Cerebellar nuclear complex (tissue), 1 donor: ENCODE measurements at places on chromosomes 16 and 17.

DNA sequence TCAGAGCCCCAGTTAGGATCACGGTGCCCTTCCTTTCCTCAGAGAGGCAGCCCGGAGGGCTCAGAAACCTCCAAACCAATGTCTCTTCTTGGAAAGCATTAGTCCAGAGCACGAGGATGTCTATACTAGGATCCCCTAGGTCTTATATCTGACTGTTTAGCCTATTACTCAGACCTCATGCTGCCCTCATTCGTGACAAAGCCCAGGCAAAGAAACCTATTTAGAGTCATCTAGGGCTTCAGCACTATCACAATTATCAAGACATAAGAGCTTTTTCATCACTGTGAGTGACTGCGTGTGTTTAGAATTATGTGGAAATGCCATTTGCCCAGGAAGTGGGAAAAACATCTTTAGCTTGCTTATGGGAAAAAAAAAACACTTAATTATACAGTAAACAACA, 159.8 kb upstream of the NOL11 start:
- DNase-seq: no peak

GRCh38 chr16:8716052-8716451, 41.6 kb downstream of the ABAT start:
- DNase-seq: no peak

- DNase-seq: no peak
Measured at GRCh38 chr16:82668094-82668493, 41.3 kb downstream of the CDH13 start.

DNA sequence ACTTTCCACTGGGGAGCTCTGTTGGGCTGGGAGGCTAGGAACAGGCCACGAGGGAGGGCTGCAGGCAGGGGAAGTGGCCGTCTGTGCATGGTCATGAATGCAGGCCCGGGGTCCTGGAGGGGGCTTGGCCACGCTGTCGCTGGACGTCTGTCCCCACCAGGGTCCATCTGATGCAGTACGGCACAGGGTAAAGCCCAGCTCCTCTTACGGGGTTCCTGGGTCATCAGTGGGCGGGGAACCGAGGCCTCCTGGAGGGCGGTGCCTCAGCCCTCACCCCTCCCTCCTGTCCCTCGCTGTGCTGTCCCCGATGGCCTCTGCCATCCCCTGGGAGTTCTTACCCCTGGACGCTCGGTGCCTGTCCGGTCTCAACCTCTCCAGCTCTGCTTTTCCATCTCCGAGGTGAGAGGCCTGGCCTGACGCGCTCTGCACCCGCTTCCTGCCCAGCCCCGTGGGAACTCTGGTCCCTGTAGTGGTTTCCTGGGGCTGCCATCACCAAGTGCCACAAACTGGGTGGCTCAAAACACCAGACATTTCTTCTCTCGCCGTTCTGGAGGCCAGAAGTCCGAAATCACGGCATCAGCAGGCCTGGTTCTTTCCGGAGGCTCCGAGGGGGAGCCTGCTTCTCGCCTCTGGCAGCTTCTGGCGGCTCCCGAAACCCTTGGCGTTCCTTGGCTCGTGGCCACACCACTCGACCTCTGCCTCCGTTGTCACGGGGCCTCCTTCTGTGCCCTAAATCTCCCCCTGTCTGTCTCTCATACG, 182.8 kb downstream of the SEC14L1 start:
- no peak for DNase-seq

GRCh38 chr17:80208050-80208449, 12.1 kb downstream of the SGSH start:
- DNase-seq: no peak

GRCh38 chr16:72809446-72809845, 238.5 kb downstream of the ZFHX3 start:
- no peak for DNase-seq

GRCh38 chr16:87230571-87230970, 86.6 kb downstream of the C16orf95 start:
- no peak for DNase-seq

DNA sequence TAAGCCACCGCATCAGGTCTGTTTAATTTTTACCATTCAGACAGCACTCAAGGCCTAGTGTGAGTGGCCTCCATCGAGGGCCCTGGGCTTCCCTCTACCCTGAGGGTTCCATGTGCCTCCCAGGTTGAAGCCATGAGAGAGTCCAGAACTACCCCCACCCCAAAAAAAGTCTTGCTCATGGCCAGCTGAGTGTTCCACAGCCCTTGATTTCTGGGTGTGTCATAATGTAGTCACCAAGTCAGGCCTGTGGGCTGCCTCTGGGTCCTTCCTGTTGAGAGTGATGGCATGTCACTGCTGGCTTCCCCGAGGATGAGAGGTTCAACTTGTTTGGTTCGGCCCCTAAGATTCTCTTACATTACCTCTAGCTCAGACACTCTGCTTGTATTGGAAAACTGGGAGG, 100.6 kb downstream of the PITPNC1 start:
- no peak for DNase-seq

- no peak for DNase-seq
Measured at GRCh38 chr17:66695098-66695497, 139.8 kb upstream of the CACNG5 start.

- DNase-seq: no peak
Measured at GRCh38 chr16:3028716-3029319, 5.0 kb downstream of the THOC6 start.

DNA sequence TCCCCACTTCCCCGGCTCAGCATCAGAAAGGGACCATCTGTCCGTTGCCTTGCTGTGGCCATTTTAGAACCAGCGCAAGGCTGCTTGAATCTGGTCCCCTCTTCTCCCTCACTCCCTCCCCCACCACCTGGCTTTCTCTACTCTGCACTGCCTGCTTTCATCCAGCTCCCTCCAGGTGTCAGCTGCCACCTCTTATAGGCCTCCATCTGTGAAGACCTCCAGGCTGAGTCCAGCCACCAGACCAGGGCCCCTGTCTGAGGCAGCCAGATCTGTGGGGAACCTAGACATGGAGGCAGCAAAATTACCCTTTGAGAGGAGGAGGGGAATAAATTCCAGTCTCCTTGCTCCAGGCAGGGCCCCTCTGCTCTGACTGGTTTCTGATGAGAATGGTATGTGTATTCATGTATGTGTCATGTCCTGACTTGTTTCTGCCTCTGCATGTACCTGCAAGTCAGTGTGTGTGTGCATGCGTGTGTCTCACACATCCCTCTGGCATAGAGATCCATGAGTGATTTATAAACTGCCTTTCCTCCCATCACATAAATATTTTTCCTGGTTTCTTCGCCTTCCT, 21.1 kb downstream of the MINK1 start:
- no peak for DNase-seq

DNA sequence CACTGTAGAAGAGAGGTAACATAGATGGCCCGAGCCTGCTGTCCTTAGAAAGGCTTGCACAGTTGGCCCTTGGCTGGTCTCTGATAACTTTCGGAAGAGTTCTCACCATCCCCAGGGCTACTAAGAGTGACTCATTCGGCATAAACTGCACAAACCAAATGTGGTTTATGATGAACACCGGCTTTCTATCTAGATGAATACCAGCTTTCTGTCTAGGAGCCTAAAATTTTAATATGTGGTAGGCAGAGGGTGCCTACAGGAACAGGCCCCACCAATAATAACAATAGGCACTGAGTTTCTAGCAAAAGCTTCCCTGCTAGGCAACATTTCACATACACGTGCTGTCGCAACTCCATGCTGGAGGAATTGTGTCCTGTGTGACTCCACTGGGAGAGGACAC, 15.4 kb downstream of the CNOT1 start:
- DNase-seq: no peak

DNA sequence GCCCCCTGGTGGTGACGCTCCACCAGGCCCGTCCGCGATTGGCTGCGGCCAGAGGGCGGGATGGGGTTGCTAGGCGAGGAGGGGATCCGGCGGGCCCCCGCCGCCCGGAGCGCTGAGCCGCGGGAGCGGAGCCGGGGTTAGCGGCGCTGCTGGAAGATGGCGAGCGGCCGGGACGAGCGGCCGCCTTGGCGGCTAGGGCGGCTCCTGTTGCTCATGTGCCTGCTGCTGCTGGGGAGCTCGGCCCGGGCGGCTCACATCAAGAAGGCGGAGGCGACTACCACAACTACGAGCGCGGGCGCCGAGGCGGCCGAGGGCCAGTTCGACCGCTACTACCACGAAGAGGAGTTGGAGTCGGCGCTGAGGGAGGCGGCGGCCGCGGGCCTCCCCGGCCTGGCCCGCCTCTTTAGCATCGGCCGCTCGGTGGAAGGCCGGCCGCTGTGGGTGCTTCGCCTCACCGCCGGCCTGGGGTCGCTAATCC, at the start of gene CPD:
Gene CPD, plus strand, starts transcription at position 103 of the 478 bp plus-strand sequence. Its CDS starts 54 bp downstream, at position 157.
- DNase-seq: peak; percentile 85

GRCh38 chr16:57575468-57576277, 33.2 kb downstream of the ADGRG5 start:
- DNase-seq: no peak

GRCh38 chr16:1965396-1966001, 873 bp upstream of the RPS2 start:
- no peak for DNase-seq

DNA sequence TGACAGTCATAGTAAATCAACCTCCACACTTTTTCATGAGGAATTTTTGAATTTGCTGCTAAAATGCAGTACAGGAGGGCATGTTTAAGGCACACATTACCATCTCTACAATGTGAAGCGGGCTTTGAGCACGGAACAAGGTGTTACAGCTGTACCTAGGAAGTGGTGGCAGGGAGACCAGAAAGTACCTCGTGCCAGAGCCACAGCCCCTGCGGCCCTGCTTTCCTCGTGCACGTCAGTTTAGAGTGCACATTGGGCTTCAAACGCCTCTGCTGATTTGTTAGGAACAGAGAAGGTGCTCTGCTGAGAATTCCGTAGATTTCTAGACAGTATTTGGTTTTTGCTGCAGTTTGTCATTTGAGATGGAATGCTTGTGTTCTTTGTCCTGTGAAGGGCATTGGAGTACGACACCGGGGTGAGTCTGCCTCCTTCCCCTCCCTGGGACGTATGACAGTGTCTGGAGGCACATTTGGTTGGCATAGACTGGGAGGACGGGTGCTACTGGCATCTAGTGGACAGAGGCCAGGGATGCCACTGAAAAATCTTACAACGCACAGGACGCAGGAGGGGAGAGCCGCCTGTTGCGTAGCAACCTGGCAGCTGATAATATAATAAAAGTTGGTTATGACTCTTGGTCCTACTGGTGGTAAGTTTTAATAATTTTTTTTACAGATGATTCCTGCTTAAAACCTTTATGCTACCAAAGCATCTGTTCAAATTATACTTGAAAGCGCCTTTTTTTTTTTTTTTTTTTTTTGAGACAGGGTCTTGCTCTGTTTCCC, 9.1 kb downstream of the FOXK2 start:
- peak; percentile 83 for DNase-seq

- DNase-seq: no peak
Measured at GRCh38 chr17:33318241-33318640, 25.1 kb upstream of the ASIC2 start.

GRCh38 chr16:14301169-14302030, 230.3 kb downstream of the MRTFB start:
- DNase-seq: no peak

- no peak for DNase-seq
Measured at GRCh38 chr16:88727871-88728270, 21.6 kb downstream of the CTU2 start.
